ENCODE measurements at places on chromosomes 12 and 14.

- DNase-seq = no peak
These were observed 89.7 kb upstream of the BCL11B start for GRCh38 chr14:99361596-99362215.

DNA sequence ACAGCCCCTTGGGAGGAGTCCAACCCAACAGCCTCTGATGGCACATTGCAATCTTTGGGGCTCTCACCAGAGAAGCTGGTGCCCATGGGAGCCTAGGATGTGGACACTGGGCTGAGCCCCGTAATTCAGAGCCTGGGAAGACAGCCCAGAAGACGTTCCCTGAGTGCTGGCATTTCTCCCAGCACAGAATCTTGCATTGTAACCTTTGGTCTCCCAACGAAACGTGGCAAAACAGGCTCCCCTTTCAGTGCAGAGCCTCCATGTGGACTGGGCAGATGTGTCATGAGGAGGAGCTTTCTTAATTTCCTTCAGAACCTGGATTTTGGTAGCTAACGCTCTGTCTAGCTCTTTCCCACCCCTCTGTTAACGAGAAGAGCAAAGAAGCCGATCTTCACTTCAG, 26.3 kb downstream of the BATF start:
- no peak for DNase-seq

DNA sequence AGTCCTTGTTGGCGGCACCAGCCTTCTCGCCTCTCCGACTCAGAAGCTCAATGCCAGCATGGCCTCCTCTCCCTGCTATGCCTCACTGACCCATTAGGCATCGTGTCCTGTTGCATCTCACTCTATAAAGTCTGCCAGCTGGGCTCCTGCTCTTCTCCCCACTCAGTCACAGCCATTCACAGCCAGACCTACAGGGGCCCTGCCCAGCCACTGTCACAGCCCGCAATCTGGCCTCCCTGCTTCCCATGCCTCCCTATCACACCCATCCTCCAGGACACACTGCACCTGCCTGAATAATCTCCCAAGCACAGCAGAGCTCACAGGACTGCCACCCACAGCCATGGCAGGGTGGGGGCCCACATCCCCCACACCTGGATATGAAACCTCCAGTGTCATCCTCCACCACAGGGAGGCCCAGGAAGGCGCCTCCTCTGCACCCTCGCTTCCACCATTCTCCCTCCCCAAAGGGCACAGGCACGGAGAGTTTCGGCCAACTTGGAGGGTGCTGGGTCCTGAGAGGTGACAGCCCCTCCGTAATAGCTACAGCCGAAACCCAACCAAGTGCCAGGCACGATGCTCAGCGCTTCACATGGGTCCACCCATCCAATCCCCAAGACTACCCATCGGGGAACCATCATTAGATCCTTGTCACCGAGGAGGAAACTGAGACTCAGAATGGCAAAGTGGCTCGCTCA, 370.3 kb downstream of the BCL11B start:
- no peak for DNase-seq

DNA sequence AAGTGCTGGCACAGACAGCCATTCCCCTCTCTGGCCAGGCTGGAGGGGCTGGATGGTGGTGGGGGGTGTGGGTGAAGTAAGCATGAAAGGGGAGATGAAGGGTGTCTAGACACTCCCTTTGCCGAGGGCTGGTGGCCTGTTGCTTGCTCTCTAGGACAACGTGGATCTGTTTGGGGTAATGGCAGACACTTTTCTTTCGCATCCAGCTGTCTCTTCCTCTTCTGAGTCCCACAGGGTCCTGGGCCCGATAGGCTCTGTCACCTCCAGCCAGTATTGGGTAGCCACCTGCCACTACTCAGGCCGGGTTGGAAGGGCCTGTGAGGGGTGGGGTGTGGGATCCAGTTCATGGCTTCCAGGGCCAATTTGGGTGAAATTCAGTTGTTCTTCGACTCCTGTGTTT, 218.1 kb downstream of the CACNA1C start:
- no peak for DNase-seq

DNA sequence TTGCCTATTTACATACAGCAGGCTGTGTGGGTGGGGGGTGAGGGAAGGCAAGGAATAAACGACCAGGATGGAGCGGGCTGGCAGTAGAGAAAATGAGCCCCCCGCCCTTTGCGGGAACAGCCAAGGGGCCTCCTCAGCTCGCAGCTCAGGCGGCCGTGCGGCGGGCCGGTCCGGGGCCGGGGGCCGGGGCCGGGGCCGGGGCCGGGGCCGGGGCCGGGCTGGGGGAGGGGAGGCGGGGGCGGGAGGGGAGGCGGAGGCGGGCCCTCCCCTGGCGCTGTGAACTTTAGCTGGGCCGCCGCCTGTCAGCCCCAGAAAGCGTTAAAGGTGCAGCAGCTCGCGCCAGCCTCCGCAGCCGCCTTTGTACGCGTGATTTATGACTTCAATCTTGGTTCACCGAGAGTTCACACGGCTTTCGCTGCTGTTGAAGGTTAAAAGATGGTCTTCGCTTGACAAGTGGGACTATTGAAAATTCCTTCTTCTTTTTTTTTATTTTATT, 28.8 kb downstream of the HOXC4 start:
- DNase-seq = no peak

- DNase-seq = no peak
These were observed 69.4 kb upstream of the DACT1 start for GRCh38 chr14:58568322-58568721.

GRCh38 chr14:35220920-35221319, 71.3 kb upstream of the PSMA6 start:
- no peak for DNase-seq

DNA sequence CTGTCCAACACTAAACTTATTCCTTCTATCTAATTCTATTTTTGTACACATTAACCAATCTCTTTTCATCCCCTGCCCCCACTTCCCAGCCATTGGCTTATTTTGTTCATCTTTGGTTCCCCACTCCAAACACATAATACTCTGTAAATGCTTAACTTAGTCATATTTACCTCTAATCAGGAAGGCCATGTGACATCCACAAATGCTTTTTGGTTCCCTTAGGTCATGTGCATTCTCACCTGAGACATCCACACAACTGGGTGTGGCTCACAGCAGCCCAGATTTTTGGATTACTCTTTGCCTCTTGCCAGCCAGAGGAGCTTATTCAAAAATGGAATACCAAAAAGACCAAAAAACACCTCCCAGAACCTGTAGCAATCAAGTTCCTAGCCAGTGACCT, 28.4 kb downstream of the ARL1 start:
- no peak for DNase-seq

Measured in hippocampal formation (tissue), 2 donors.